Left lobe of liver (tissue), 2 donors: ENCODE measurements at places on chromosomes 7 and 10. TPM values are rescaled to one million over a fixed set of nuclear protein-coding genes. Genes with fewer than 3 reads are reported as not detected.

GRCh38 chr10:90859321-90859751, 1.5 kb upstream of the HTR7 start:
- no peak for DNase-seq

- no peak for DNase-seq
Observed at GRCh38 chr7:155278921-155279320, 18.8 kb upstream of the INSIG1 start.

DNA sequence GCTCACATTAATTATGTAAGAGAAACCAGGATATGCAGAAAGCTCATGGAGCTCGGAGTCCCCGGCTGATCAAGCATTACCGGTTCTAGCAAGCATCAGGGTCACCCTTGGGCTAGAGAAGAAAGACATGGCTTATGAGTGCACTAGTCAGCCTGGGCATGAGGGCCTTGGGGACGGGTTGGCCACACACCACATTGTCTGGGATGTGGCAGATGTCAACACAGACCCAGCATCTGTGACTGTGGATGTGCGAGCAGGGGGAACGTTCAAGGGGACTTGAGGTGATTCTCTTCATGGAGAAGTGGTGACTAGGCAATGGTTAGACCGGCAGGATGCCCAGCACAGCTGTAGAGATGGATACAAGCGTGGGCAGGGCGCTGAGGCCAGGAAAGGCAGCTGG, 13.7 kb downstream of the ZMIZ2 start:
- no peak for DNase-seq

DNA sequence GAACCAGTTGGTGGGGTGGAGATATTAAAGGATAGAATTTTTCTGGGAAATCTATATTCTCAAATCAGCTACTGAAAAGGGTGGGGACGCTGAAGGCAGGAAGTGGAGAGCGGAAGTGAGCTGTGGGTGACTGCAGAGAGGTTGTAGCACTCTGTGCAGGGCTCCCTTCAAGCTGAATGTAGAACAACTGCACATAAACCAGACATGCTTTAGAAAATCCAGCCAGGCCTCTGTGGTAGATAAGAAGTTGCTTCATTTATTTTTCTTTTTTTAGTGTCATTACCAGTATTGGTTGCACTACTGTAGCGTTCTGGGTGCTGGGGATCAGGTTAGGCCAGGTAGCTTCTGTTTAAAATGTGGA, 127.8 kb downstream of the CELF2 start:
- no peak for DNase-seq

The APBB1IP gene
- 16.1 TPM for total RNA-seq

The SPDYE9 gene
- total RNA-seq, result not detected

DNA sequence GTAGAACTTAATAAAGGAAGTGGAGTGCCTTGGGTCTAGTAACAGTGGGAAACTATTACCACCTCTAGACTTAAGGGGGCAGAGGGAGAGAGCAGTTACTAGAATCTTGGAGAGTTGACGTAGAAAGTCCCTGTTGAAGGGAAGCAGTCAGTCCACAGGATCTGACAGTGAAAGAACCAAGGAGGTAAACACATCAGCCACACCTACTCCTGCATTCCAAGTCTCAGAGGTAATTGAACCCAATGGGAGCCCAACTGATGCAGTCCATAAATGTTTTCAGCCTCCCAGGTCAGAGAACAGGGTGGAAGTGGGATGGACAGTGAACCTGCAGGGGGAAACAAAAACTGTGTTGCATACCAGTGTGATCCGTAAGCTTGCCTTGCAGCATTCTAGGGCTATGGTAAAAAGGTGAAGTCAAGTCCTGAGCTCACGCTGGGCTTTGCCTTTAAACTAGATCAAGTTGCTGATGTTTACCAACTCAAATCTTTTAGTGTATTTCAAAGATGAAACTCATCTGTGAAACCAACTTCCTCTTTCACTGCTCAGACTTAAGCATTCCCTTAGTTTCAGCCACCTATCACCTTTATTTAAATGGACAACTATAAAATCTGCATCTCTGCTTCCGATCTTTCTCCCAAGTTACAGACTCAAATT, 57.2 kb downstream of the SLC16A12 start:
- no peak for DNase-seq

The RAMP3 gene
- total RNA-seq, result 5.8 TPM
